ENCODE measurements at places on chromosomes 4 and X.
A peak's percentile ranks its signal among the peaks of the same experiment; 100 is the strongest.

- DNase-seq = no peak
Measured at GRCh38 chr4:183430317-183430993, 14.0 kb upstream of the CDKN2AIP start.

DNA sequence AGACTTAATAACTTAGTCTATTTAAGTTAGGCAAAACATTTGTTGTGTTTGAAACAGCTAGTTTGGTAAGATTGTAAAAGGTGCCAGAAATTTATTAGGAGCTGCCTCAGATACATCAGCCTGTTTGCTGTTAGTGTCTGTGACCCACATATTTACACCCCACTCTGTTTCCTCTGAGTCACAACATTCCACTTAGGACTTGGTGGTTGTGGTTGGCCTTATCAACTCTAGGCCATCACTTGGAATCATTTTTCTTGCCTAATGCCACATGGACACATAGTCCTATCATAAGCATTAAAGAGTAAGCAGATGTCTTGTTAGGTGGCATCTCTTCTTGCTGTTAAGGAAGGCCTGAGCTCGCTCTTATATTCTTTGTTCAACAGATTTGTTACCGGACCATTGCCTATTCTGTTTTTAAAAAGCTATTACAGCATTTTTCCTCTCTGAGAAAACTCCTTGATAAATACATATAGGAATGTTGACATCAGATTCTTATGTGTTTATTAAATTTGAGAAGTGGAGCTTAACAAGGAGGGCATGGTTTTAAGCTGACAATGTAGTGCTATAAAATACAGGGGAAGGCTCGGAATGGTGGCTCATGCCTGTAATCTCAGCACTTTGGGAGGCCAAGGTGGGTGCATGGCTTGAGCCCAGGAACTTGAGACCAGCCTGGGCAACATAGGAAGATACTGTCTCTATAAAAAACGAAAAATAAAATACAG is 51.2 kb upstream of the PGRMC2 start:
- DNase-seq = peak; percentile 47

DNA sequence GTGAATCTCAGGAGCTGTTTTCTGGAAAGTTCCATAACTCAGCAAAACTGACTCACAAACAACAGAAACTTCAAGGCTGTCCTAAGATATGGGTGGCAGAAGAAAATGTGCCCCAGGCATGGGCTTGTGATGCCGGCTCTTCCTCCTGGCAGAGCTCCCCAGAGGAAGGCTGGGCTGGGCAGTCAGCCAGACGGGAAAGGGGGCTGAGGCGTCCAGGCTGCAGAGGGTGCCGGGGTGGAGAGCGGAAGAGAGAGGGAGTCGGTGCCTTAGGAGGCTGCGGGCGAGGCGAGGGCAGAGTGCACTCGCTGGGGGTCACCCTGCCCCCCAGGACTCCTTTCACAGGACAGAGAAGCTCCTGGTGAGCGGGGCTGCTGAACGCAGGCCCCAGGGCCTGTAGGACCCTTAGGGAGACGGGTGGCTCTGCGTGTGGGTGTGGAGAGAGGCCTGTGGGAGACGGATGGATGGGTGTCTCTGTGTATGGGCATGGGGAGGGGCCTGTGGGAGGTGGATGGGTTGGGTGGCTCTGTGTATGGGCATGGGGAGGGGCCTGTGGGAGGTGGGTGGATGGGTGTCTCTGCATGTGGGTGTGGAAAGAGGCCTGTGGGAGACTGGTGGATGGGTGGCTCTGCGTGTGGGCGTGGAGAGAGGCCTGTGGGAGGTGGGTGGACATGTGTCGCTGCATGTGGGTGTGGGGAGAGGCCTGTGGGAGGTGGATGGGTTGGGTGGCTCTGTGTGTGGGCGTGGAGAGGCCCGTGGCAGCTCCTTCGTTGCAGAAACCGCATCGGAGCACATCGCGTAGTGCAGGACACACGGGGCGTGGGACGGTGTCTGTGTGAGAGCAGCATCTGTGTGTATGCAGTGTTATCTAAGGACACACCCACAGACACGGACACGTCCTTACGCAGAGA is 15.9 kb downstream of the PCGF3 start:
- no peak for DNase-seq

GRCh38 chr4:179095585-179096221 is 1653.5 kb upstream of the AGA start:
- DNase-seq = peak; percentile 12

DNA sequence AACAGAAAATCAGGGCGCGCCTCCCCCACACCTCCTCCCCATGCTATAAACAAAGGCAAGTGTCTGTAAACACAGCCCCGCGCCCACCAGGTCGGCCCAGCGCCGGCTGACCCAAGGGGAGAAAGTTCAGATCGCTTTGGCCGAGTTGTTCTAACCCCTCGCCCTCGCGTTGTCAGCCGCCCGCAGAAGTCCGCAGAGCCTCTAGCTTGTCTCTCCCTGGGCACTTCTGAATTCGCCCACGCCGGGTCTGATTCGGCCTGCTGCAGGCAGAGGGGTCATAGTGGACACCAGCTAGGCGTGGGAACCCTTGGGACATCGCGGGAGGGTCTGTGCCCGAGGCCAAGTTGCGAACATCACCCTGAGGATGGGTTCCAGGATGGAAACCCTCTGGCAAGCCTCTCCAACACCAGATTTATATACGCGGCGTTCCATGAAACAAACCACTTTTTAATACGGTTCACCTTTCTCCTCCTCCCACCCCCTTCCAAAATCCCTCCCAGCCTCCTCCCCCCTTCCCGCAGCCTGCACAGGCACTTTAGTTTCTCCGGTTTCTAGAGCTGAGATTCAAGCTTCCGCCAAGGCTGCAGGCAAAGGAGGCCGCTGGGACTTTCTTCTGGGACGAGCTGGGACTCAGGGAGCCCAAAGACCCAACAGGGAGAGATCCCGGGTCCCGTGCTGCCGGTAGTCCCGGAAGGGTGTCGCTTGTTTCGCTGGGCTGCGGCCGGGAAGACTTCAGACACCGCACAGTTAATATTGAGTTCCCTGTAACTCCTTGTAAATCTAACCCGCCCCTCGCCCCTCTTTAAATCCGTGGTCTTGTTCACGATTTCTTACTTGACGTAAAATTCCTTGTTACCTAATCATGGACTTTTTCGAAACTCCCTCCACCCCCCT is 4.7 kb downstream of the HAND2 start:
- DNase-seq = no peak

GRCh38 chr4:140300271-140300970 is 73.0 kb upstream of the SCOC start:
- DNase-seq = peak; percentile 40

DNA sequence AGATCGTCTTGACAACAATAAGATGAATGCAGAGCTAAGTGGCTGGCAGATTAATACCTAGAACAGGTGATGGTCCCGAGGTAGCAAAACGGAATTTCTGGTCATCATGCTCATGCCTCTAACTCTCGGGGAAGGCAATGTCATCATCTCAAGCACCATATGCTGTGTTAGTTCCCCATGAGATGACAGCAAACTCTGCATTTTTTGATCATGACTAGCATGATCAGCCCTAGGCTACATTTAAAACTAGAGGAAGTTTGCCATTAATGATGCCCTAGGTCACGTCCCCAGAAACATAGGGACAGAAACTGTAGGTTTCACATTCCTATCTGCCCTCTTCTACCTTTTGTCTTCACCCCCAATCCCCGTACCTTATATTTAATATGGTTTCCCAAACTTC is 11.6 kb downstream of the LPAR4 start:
- DNase-seq = no peak

GRCh38 chr4:174192943-174193342 is 90.5 kb downstream of the FBXO8 start:
- DNase-seq = no peak

DNA sequence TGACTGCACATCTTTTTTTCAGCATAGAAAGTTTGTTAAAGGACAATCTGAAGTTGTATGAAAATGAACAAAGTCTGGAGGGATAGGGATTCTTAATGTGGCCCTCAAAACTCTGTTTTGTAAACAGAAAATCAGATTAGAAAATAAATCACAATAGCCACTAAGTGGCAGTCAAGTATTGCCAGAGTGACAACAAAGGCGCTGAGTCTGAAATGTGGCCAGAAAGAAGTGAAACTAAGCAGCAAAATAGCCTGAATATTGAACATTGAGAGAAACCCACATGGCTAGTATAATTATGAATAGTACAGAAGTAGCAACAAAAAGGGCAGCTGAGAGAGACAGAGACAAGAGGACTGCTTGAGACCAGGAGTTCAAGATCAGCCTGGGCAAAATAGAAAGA is 81.1 kb upstream of the CT45A1 start:
- no peak for DNase-seq

DNA sequence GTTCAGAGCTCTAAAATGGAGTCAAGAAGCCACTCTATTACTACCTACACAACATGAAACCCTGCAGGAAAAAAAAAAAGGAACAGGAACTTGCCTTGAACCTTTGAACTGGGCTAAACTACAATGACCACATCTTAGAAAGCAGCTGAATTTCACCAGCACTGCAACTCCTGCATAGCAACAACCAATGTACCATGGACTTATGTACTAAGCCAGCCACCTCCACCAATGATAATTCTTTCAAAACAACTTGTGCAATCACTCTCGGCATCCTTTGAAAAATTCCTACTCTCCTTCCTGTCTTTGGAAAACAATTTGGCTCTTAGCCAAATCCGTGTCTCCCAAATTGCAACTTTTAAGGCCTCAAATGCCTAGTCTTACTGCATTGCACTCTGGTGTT is 26.8 kb upstream of the FMR1 start:
- no peak for DNase-seq

DNA sequence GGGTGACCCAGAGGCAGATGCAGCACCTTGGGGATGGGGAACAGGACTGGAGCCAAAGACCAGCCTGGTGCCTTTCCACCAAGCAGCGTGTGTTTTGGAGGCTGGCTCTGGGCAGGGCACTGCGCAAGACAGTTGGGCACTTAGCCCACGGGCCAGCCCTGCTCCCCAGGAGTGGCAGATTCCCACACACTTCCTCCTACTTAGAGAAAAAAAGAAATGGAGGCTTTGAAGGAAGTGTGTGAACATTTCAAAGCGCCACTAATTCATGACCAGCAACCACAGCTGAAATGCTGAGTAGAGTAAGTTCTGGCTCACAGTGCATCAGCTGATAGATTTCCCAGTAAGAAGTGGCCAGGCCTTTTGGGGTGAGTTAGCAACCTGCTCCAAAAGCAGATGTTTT is 54.9 kb upstream of the LGI2 start:
- no peak for DNase-seq

DNA sequence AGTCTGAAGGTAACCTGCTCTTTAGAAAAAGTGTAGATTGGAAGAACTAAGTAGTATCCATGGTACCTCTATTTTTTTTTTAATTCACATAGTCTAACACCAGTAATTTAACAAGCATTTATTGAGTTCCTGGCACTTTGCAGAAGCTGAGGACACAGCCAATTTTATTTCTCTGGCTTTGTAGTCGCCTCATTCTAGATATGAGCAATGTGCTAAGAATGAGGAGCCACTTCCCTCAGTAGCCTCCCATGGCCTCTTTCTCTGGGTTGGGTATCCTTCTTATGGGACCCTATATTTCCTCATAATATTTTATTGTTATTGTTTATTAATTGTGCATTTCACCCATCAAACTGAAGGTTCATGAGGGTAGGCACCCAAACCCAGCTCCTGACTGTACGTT is 67.6 kb downstream of the ENPEP start:
- no peak for DNase-seq

GRCh38 chr4:155908187-155909139 is 5.0 kb downstream of the TDO2 start:
- no peak for DNase-seq

GRCh38 chr4:77959566-77960338 is 97.1 kb downstream of the MRPL1 start:
- peak; percentile 45 for DNase-seq

DNA sequence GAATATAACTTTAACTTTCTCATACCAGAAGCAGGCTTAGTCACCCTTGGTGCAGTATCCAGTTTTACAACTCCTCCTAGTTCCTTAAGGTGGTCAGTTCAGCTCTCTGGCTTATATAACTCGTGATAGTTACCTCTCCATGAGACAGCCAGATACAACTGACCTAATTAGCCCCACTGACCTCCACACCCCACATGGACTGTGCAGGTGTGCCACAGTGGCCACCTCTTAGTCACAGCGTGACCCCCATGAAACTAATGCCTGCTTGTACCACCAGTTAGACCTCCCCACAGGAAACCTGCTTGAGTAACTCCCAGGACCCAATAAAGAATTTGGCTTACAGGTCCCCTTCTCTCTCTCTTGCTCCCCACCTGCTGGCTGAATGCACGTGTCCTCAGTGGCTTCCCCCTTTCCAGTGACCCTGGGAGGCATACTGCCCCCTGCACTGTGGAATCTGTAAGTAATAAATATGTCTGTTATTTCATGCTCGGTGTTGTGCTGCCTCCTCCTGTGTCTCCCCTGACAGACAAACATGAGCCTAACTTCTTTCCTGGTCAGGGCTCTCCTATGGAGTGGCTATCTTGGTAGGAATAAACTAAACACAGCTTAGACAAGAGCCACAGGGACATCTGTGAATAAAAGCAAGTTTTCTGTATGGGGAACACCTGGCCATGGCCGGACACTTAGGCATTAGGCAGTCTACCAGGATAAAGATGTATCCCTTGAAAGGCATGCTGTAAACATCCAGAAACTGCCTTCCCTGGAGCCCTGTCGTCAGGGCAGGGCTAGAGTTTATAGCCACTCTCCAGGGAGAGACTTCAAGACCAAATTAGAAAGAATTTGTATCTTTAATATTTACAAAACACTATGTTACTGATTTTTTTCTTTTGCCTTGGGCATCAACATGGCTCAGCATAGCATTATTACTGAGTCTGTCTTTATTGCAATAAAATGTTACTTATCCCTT is 209.7 kb upstream of the BOD1L1 start:
- DNase-seq = no peak

DNA sequence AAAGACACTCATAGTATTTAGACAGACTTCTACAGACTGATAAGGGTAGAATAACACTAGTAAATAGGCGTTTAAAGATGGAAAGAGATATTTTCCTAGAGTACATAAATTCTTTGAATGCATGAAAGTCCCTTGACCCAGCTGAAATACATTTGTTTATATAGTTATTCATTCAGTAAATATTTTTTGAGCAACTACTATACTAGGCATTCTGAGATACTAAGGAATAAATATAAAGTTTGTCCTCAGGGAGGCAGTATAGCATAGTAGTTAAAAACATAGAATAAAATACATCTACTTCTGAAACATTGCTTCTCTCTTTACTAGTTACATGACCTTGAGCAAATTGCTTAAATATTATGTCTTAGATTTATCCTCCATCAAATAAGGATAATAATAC is 27.4 kb downstream of the HMGN5 start:
- peak; percentile 1 for DNase-seq

DNA sequence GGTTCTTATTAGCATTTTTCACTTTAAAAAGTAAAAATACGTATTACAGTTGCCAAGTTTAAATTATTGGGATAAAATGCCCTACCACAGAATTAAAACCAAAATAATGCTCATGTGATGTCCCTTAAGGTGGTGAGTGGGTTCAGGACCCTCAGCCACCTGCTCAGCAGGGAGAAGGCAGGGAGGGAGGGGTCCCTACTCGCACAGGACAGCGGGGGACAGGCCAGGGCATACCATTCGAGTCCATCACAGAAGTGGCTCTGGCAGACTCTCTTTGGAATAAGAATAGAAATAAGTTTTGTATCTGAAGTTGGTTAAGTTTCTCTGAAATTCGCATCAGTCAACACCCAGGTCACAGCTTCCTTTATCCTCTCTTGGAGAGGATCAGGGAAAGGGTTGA is 37.7 kb downstream of the NOP14 start:
- no peak for DNase-seq

Data from LoVo (cell line).